ENCODE measurements at places on chromosomes 12 and 14.

DNA sequence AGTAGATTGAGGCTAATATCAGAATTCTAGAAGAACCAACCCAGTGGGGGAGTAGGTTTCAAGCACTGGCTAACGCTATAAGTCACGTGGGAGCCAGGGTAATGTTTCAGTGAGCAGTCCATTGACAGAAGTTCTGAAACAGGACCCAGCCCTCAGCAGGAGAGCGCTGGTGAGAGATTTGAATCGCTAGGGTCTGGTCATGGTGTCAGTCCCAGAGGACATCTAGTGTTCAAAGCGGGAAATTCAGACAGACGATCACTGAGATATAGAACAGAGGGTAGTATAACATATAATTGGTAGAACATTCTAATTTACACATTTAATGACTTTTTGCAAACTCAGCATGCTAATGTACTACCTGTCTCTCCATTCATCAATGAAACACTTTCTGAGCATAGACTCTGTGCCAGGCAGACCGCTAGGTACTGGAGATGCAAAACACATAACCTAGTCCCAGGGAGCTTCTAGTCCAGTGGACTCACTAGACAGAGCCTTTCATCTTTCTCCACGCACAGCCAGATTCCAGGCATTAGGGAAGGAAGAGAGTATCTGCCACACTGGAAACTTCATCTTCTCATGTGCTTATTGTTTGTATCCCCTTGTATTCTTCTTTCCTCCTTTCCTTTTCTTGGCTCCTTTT, 35.4 kb upstream of the RNASE3 start:
- peaks cover 4% of the 10 kb centered on the region for H3K4me1 ChIP-seq
- peaks cover 25% of the 10 kb centered on the region for H3K27me3 ChIP-seq
- H3K36me3 ChIP-seq, result no peaks in the 10 kb centered on the region
- H3K27ac ChIP-seq, result no peak overlapping the region
- DNase-seq, result peak; percentile 31
- H3K4me3 ChIP-seq, result no peak overlapping the region

DNA sequence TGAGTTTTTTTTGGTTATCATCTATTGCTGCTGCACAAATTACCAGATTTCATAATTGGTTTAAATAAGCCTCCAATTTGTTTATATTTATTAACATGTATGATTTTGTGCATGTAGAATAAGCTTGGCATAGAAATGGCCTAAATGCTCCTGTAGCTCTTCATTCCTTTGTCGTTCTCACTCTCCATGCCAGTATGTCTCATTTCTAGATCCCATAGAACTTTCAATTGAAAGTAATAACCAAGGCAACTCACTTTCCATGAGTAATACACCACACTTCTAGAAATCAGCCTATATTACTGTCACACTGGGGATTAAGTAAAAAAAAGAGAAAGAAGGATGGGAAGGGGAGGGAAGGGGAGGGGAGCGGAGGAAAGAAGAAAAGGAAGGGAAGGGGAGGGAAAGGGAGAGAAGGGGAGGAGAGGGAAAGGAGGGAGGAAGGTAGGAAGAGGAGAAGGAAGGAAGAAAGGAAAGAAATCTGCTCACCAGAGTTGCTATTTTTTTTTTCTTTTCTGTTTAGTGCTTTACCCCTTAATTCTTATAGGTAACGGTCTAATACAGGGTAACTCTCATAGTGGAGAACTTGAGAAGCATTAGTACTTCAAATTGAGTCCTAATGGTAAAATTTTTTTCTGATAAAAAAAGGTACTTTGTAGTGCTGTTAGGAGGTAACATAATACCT, 45.6 kb downstream of the MDM2 start:
- peaks cover 28% of the 10 kb centered on the region for H3K36me3 ChIP-seq
- peaks cover 6% of the 10 kb centered on the region for H3K4me1 ChIP-seq
- no peak for DNase-seq
- no peaks in the 10 kb centered on the region for H3K27me3 ChIP-seq
- H3K27ac ChIP-seq, result no peak overlapping the region

DNA sequence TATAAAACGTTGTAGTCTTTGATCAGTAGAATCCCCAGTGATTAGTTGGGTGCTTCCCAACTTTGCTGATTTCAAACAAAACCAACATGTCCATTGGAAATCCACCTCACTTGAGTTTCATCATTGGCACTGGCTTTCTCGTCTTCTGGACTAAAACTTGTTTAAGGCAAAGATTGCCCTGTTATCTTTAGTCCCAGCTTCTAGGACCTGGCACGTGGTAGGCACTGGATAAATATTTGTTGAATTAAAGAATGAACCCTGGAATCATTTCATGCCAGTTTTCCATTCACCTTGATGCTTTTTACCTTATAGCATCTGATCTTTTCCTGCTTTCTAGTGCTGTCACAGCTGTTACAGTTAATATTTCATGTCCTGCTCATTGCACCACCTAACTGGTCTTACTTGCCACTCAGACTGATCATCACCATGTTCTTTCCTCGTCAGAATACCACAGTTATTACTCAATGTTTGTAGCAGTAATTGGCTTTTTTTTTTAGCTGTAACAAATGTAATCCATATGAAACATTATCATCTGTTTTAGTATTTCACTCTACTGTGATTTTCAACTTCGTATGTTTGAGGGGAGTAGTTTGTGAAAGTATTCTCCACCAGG, 7.3 kb upstream of the C12orf50 start:
- no peaks in the 10 kb centered on the region for H3K27me3 ChIP-seq
- no peak for DNase-seq
- peaks cover 49% of the 10 kb centered on the region for H3K4me1 ChIP-seq

GRCh38 chr14:104064003-104064402, 21.5 kb upstream of the ASPG start:
- no peak overlapping the region for H3K27ac ChIP-seq
- DNase-seq, result no peak
- no peaks in the 10 kb centered on the region for H3K36me3 ChIP-seq
- H3K4me3 ChIP-seq, result no peak overlapping the region

GRCh38 chr12:16719713-16720416, 113.9 kb upstream of the LMO3 start:
- no peak overlapping the region for H3K27ac ChIP-seq
- H3K36me3 ChIP-seq, result no peaks in the 10 kb centered on the region
- no peaks in the 10 kb centered on the region for H3K4me1 ChIP-seq
- DNase-seq, result no peak
- no peaks in the 10 kb centered on the region for H3K27me3 ChIP-seq

DNA sequence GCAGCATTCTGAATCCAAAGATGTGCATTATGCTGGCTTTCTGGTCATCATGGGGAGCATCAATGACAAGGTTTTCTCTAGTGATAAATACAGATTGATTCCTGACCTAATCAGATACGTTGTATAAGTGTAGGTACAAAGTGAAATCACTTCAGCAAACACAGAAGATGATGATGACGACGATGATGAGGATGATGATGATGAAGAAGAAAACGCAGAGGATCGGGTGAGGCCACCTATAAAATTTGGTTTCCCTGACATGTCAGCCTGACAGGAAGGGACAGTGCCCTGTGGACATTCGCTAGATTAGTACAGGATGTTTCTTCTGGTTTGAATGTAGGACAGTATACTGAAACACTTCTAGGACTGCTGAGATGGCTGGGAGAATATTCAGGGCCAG, 20.2 kb downstream of the RNF34 start:
- DNase-seq, result no peak
- no peaks in the 10 kb centered on the region for H3K27me3 ChIP-seq
- peaks cover 86% of the 10 kb centered on the region for H3K36me3 ChIP-seq
- no peak overlapping the region for H3K27ac ChIP-seq
- peaks cover 7% of the 10 kb centered on the region for H3K4me1 ChIP-seq

DNA sequence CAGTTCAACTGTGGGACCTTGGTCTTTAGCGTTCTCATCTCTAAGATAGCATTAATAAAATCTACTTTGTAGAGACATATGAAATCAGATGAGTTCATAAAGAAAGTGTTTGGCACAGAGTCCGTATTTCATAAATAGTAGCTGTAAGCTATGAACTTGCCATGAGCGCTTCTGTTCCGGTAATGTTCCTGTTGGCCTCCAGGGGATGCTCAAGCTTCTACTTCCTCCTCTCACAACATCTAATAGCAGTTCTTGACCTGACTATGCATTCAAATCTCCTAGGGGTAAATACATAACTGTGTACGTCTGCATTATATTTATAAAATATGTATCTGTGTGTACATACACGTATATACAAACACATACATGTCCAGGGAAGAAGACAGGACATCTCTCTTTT, 288.2 kb upstream of the TMPO start:
- H3K4me3 ChIP-seq, result no peak overlapping the region
- no peaks in the 10 kb centered on the region for H3K4me1 ChIP-seq
- no peak for DNase-seq
- peaks cover 4% of the 10 kb centered on the region for H3K27me3 ChIP-seq
- H3K36me3 ChIP-seq, result no peaks in the 10 kb centered on the region

DNA sequence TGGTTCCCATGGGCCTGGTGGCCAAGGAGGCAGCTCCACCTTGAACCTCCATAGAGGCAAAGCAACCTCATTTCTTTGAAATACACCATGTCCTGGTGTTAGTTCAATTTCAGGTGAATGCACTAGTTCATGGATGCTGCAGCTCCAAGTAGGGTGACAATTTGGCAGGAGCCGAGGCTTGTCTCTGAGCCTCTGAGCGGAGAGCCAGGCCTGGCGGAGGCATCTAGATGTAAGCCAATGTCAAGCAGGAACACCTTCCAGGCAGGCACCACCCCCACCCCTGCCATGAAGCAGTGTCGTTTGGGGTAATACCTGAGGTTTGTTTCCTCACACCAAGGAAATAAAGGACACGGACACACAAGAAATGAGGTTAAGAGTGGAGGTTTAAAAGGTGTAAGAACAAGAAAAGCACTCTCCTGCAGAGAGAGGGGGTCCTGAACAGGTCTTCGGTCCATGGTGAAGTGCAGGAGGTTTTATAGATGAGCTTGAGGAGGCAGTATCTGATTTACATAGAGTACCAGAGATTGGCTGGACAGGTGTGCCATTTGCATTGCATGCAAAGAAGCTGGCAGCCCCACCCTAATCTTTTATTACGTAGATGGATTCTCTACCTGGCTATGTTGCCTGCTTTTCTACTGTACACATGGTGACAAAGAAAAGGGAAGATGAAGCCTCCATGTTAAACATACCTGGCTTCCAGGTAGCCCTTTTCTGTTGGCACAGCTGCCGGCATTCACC, 60.3 kb downstream of the RIN3 start:
- peaks cover 26% of the 10 kb centered on the region for H3K4me1 ChIP-seq
- H3K36me3 ChIP-seq, result peaks cover 8% of the 10 kb centered on the region
- H3K4me3 ChIP-seq, result no peak overlapping the region
- DNase-seq, result no peak
- peaks cover 66% of the 10 kb centered on the region for H3K27me3 ChIP-seq
- no peak overlapping the region for H3K27ac ChIP-seq

DNA sequence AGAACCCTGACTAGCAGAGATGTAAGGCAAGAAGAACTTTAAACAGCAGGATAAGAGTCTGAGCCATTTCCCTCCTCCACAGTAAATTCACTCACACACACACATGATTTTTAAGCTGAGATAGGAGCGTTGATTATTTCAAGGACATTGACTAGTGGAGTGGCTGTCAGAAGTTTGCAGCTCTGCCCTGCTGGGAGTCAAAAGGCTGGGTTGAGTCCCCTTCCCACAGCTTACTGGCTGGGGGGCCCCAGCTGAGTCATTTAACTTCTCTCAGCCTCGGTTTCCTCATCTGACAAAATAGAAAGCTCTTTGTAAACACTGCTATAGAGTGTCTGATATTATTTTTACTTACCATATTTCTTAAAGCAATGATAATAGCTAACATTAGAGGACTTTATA, 28.3 kb downstream of the VCPKMT start:
- no peak overlapping the region for H3K4me3 ChIP-seq
- no peaks in the 10 kb centered on the region for H3K27me3 ChIP-seq
- peaks cover 76% of the 10 kb centered on the region for H3K4me1 ChIP-seq
- no peak for DNase-seq
- H3K36me3 ChIP-seq, result peaks cover 19% of the 10 kb centered on the region

GRCh38 chr12:46363582-46364299, 8.8 kb downstream of the SLC38A2 start:
- H3K27ac ChIP-seq, result peak overlapping the region; percentile 33
- no peaks in the 10 kb centered on the region for H3K27me3 ChIP-seq
- peaks cover 95% of the 10 kb centered on the region for H3K36me3 ChIP-seq

GRCh38 chr14:73472185-73473114, 14.1 kb upstream of the NUMB start:
- H3K4me1 ChIP-seq, result peaks cover 18% of the 10 kb centered on the region
- peaks cover 6% of the 10 kb centered on the region for H3K27me3 ChIP-seq
- no peak for DNase-seq
- no peak overlapping the region for H3K4me3 ChIP-seq
- H3K27ac ChIP-seq, result no peak overlapping the region

DNA sequence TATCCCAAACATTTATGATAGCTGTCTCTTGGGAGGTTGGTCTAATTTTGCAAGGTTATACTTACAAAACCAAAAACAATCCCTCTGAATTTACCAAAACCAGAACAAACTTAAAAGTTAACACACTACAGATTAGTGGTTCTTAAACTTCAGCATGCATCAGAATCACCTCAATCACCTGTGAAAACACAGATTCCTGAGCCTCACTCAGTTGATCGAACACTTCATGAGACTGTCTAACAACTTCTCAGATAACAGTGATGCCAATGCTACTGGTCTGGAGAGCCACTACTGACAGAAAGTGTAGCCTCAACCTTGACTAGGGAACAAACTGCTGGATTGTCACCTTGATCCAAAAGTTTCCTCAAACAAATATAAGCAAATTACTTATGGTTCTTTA, 44.2 kb downstream of the ATP2B1 start:
- no peak overlapping the region for H3K4me3 ChIP-seq
- peaks cover 26% of the 10 kb centered on the region for H3K4me1 ChIP-seq
- no peaks in the 10 kb centered on the region for H3K36me3 ChIP-seq
- no peak overlapping the region for H3K27ac ChIP-seq
- no peak for DNase-seq

DNA sequence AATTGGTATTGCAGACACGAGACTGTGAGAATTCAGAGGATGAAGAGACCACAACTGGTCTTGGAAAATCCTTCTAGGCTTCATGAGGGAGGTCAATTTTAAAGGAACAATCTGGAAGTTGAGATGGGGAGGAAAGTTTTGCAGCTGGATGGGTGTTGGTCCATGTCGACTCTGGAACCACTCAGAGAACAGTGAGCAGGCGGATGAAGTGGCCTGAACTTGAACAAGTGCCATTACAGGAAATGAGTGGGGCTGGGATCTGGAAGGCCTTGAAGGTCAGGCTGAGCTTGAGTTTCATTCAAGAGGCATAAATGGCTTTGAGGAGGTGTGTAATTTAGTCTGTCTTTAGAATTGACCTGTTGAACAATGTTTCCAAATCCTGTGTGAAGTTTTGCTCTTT, 140.9 kb downstream of the GALC start:
- no peaks in the 10 kb centered on the region for H3K36me3 ChIP-seq
- no peaks in the 10 kb centered on the region for H3K4me1 ChIP-seq
- no peak overlapping the region for H3K4me3 ChIP-seq
- no peak overlapping the region for H3K27ac ChIP-seq
- peaks cover 1% of the 10 kb centered on the region for H3K27me3 ChIP-seq

GRCh38 chr12:97397008-97397407, 65.6 kb upstream of the RMST start:
- DNase-seq, result no peak
- H3K4me1 ChIP-seq, result no peaks in the 10 kb centered on the region
- H3K36me3 ChIP-seq, result no peaks in the 10 kb centered on the region
- no peak overlapping the region for H3K4me3 ChIP-seq
